ENCODE measurements at places on chromosomes 13 and 19.

- H3K4me1 ChIP-seq = peaks cover 10% of the 10 kb centered on the region
- no peak overlapping the region for H3K27ac ChIP-seq
- peak overlapping the region; percentile 51 for H3K4me3 ChIP-seq
- ATAC-seq = peak; percentile 48
- H3K27me3 ChIP-seq = peaks cover 7% of the 10 kb centered on the region
Measured at GRCh38 chr19:43820098-43820883, 6.8 kb upstream of the ZNF283 start.

GRCh38 chr13:47869776-47870175, 131.3 kb downstream of the SUCLA2 start:
- no peaks in the 10 kb centered on the region for H3K4me1 ChIP-seq
- ATAC-seq = no peak
- no peaks in the 10 kb centered on the region for H3K36me3 ChIP-seq
- H3K27ac ChIP-seq = no peak overlapping the region
- no peaks in the 10 kb centered on the region for H3K27me3 ChIP-seq
- H3K4me3 ChIP-seq = no peak overlapping the region

DNA sequence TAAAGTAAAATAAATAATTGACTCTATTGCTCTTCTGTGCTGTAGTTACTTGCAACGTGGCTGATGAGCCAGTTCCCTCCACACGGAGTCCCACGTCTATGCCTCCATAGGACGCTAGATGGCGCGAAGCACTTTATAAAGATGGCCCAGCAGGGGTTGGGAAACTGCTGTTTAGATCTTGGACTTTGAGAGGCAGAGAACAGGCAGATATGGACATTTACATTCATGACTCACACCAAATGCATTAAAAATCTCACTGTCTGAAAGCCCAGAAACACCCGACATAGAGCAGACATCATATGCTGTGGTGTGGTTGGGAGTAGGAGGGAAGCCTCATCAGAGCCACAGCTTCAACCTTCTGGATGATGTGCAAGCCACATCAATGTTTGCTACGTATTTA, 643.1 kb upstream of the ARGLU1 start:
- peak; percentile 81 for ATAC-seq
- no peaks in the 10 kb centered on the region for H3K36me3 ChIP-seq
- no peaks in the 10 kb centered on the region for H3K4me1 ChIP-seq
- no peak overlapping the region for H3K27ac ChIP-seq

GRCh38 chr19:7492142-7492541, 3.3 kb upstream of the PEX11G start:
- H3K27me3 ChIP-seq = no peaks in the 10 kb centered on the region
- no peak for ATAC-seq
- H3K36me3 ChIP-seq = no peaks in the 10 kb centered on the region
- no peaks in the 10 kb centered on the region for H3K4me1 ChIP-seq

DNA sequence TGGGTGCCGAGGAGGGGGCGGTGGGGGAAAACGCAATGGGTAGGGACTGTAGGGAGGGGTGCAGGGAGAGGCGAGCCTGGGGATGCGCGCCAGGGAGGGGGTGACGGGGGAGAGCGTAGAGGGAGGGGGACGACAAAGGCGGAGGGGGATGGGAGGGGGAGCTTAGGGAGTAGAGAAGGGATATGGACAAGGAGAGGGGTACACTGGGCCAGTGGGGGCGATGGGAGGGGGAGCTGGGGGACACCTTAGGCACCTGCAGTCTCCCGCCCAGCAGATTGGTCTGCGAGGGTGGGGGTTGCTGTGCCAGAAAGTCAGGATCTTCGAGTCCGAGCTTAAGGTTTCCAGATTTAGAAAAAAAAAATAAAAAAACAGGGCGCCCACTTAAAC, 15.7 kb downstream of the CCDC124 start:
- peaks cover 34% of the 10 kb centered on the region for H3K4me1 ChIP-seq
- no peak for ATAC-seq

GRCh38 chr19:45322311-45322710, 364 bp downstream of the CKM start:
- no peak for ATAC-seq
- H3K4me1 ChIP-seq = peaks cover 43% of the 10 kb centered on the region
- no peak overlapping the region for H3K4me3 ChIP-seq
- no peaks in the 10 kb centered on the region for H3K36me3 ChIP-seq
- H3K27me3 ChIP-seq = peaks cover 20% of the 10 kb centered on the region
- H3K27ac ChIP-seq = no peak overlapping the region

DNA sequence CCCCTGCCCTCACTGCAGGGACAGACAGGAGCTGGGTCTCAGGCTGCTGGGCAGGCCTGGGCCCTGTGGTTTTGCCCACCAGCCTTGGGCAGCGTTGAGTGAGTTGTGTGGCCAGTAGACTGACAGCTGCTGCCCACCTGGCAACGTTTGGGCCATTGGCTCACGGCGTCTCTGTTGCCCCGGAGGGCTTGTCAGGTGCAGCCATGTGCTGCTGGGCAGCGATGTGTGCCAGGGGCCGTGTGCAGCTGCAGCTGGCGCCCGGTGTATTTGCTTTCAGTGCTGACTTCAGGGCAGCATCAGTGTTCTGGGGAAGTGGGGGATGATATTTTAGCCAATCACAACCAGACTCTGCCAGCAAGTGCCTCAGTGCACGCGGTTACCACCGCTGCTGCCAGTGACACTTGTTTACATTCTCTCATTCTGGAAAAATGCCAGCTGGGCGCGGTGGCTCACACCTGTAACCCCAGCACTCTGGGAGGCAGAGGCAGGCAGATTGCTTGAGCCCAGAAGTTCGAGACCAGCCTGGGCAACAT, 10.6 kb downstream of the FZR1 start:
- H3K27me3 ChIP-seq = no peaks in the 10 kb centered on the region
- no peak overlapping the region for H3K4me3 ChIP-seq
- no peak for ATAC-seq
- H3K36me3 ChIP-seq = no peaks in the 10 kb centered on the region

DNA sequence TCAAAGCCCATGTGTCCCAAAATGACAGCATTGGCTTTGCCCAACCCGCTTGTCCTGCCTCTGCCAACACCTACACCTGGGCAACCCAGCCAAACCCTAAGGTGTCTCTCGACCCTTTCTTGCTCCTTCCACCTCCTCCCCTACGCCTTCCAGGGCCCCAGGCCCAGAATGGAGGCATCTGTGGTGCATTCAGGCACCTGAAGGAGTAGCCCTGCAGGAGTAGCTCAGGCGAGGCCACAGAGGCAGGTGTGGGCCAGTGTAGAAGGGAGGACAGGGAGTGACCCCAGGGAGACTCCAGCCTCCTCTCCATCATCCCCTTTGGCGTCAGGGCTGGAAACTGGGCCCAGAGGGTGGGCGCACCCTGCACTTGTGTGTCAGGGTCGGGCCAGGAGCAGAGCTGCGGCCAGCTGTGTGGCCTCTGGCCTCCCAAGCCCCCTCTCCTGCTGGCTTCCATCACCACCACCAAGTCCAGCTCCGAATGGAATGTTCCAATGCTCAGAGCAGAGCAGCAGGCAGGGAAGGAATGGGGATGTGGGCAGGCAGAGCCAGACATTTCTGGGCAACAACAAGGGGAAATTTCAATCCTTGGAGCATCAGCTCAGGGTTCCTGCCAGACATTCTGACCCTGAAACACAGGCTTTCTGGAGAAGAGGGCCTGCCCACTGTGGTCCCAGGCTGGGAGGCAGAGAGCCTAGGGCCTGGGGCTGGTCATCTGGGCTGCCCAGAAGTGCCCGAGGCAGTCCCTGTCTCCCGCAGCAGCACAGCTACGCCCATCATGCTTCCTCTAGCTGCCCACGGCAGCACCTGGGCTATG, 16.4 kb downstream of the PLEKHF1 start:
- H3K27me3 ChIP-seq = no peaks in the 10 kb centered on the region
- ATAC-seq = peak; percentile 72
- peak overlapping the region; percentile 82 for H3K27ac ChIP-seq
- peaks cover 18% of the 10 kb centered on the region for H3K36me3 ChIP-seq
- no peak overlapping the region for H3K4me3 ChIP-seq

- H3K27ac ChIP-seq = peak overlapping the region; percentile 95
- H3K27me3 ChIP-seq = no peaks in the 10 kb centered on the region
- H3K36me3 ChIP-seq = no peaks in the 10 kb centered on the region
- H3K4me1 ChIP-seq = peaks cover 11% of the 10 kb centered on the region
Measured at GRCh38 chr19:38649305-38650171, 2.1 kb downstream of the ACTN4 start.

DNA sequence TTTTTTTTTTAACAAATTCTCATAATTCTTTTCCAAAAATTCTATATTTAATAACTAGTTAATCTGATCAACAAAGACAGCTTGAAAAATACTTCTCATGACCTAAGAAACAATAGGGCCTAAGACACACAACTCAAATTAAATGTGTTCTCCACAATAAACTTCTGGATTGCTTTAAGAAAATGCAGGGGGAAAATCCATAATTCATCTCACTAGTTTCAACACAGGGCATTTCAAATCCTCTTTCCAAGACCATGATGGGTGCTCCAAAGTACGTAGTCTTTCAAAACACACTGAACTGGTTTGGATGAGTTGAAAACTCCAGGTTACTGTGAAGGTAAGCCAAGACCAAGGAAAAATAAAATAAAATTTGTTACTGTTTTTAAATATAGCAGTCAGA, 62.6 kb downstream of the DCLK1 start:
- H3K27me3 ChIP-seq = no peaks in the 10 kb centered on the region
- peak overlapping the region; percentile 2 for H3K27ac ChIP-seq
- no peaks in the 10 kb centered on the region for H3K36me3 ChIP-seq
- H3K4me3 ChIP-seq = no peak overlapping the region
- no peaks in the 10 kb centered on the region for H3K4me1 ChIP-seq

- no peak overlapping the region for H3K27ac ChIP-seq
- no peaks in the 10 kb centered on the region for H3K36me3 ChIP-seq
- peaks cover 44% of the 10 kb centered on the region for H3K4me1 ChIP-seq
- no peak overlapping the region for H3K4me3 ChIP-seq
Measured at GRCh38 chr19:7255119-7255518, 39.1 kb downstream of the INSR start.

DNA sequence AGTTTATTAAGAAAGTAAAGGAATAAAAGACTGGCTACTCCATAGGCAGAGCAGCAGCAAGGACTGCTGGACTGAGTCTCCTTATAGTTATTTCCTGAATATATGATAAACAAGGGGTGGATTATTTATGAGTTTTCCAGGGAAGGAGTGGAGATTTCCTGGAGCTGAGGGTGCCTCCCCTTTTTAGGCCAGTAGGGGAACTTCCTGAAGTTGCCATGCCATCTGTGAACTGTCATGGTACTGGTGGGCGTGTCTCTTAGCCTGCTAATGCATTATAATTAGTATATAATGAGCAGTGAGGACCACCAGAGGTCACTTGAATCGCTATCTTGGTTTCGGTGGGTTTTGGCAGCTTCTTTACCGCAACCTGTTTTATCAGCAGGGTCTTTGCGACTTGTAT, 13.5 kb downstream of the ZSCAN5A start:
- ATAC-seq = no peak
- H3K4me1 ChIP-seq = no peaks in the 10 kb centered on the region
- no peak overlapping the region for H3K27ac ChIP-seq

GRCh38 chr13:39448834-39449233, 154.2 kb downstream of the LHFPL6 start:
- H3K36me3 ChIP-seq = no peaks in the 10 kb centered on the region
- H3K4me1 ChIP-seq = peaks cover 51% of the 10 kb centered on the region
- ATAC-seq = no peak

DNA sequence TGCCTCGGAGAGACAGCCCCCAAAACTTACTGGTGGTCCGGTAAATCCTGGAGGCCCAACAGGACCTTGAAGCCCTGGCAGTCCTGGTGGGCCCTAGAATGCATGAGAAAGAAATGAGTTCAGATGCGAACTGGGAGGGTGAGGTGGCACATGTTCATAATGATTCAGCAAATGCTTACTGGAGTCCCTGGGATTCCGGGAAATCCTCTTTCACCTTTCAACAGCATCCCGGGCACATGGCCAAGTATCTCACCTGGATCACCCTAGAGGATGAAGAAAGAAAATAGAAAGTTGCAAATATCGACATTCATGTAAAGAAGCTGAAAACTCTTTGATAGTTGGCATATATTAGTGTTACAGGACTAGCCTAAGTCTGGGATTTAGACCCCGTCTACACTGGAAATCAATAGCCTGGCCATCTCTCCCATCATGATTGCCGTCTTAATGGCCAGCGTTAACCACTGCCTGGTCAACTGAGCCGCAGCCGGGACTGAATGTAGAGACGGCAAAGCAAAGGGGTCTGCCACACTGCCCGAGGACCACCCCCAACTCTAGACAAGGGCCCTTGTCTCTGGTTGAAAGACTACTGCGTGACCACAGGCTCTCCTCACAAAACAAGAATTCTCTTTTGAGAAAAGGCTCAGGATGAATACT, 96.9 kb downstream of the COL4A1 start:
- H3K27me3 ChIP-seq = no peaks in the 10 kb centered on the region
- peaks cover 6% of the 10 kb centered on the region for H3K36me3 ChIP-seq
- peaks cover 3% of the 10 kb centered on the region for H3K4me1 ChIP-seq
- H3K4me3 ChIP-seq = no peak overlapping the region
- ATAC-seq = no peak
- no peak overlapping the region for H3K27ac ChIP-seq

GRCh38 chr13:102589301-102589822, 7.4 kb upstream of the TPP2 start:
- peaks cover 11% of the 10 kb centered on the region for H3K4me1 ChIP-seq
- no peak for ATAC-seq
- H3K36me3 ChIP-seq = no peaks in the 10 kb centered on the region
- H3K27me3 ChIP-seq = peaks cover 5% of the 10 kb centered on the region

- no peaks in the 10 kb centered on the region for H3K4me1 ChIP-seq
- ATAC-seq = no peak
- H3K27ac ChIP-seq = no peak overlapping the region
- no peaks in the 10 kb centered on the region for H3K27me3 ChIP-seq
- H3K4me3 ChIP-seq = no peak overlapping the region
- no peaks in the 10 kb centered on the region for H3K36me3 ChIP-seq
Measured at GRCh38 chr13:81683521-81683920, 1342.6 kb upstream of the SPRY2 start.

Data from gastroesophageal sphincter (tissue), 4 donors.